ENCODE measurements at places on chromosomes 2 and 18. TPM values are rescaled to one million over a fixed set of nuclear protein-coding genes. Genes with fewer than 3 reads are reported as not detected.

GRCh38 chr2:152166633-152167032, 8.9 kb downstream of the STAM2 start:
- DNase-seq: no peak

DNA sequence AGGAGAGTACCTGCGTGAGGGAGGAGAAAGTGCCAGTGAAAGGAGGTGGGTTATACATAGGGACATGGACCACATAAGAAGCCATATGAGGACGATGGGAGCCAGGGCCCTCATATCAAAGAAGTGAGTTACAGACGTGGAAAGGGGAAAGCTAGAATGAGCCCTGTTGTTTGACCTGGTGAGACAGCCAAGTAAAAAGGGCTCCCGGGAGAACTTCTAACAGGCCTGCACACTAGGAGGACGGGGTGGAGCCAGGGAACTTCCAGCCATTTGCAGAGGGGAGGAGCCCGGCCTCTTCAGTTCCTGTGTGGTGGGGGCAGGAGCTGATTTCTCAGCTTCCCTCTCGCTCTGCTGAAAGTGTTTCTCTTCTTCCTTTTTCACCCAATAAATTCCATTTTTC, 84.1 kb upstream of the SLC66A3 start:
- peak; percentile 5 for DNase-seq

- DNase-seq: no peak
These were observed 269.0 kb downstream of the ICOS start for GRCh38 chr2:204205538-204205937.

GRCh38 chr2:138689705-138690104, 90.5 kb downstream of the NXPH2 start:
- DNase-seq: no peak

DNA sequence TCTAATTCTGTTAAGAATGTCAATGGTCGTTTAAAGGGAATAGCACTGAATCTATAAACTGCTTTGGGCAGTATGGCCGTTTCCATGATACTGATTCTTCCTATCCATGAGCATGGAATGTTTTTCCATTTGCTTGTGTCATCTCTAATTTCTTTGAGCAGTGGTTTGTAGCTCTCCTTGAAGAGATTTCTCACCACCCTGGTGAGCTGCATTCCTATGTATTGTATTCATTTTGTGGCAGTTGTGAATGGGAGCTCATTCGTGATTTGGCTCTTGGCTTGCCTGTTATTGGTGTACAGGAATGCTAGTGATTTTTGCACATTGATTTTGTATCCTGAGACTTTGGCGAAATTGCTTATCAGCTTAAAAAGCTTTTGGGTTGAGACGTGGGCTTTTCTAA, 38.3 kb upstream of the WDR75 start:
- no peak for DNase-seq

DNA sequence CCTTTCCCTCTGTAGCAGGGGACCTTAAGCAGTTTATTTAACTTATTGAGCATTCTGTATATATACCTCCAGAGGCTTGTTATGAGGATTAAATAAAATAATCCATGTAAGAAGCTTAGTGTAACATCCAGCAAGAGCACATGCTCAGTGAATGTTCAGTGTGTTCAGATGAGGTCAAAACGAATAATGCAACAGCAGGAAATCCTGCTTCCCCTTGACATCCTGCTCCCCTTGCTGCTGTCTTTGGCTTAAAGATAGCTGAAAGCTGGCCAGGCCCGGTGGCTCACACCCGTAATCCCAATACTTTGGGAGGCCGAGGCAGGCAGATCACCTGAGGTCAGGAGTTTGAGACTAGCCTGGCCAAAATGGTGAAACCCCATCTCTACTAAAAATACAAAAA, 68.7 kb downstream of the COL4A4 start:
- no peak for DNase-seq

- DNase-seq: no peak
These were observed 29.7 kb downstream of the ZC3H6 start for GRCh38 chr2:112305132-112305531.

DLX2 gene
- 0.25 TPM for total RNA-seq

DNA sequence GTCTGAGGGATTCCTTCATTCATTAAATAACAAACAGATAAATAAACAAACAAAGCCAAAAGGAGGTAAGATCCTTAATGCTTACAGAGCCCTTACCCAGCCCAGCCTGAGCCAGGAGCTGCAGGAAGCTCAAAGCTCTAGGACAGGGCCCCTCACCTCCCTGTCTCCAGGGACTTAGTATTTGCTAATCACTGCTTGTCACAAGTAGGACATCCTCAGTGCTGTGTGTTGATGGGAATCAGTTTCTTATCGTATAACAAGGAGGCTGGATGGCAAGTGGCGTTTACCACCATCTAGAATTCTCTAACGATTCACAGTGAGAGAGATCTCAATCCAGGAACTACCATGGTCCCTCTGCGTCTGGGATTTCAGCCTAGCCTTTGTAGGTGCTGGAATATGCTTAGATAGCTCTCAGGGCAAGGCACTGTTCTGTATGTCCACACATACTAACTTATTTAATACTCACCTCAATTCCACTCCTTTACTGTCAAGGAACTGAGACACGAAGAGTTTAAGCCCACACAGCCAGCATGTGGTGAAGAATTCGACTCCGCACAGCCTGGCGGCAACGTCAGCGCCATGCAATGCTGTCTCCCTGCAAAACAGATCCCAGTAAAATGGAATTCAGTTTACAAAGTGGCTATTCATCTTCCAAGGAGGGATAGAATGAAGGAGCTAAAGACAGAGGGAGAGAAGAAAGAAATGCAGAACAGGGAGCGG, 164.8 kb downstream of the MYCN start:
- DNase-seq: no peak

DNA sequence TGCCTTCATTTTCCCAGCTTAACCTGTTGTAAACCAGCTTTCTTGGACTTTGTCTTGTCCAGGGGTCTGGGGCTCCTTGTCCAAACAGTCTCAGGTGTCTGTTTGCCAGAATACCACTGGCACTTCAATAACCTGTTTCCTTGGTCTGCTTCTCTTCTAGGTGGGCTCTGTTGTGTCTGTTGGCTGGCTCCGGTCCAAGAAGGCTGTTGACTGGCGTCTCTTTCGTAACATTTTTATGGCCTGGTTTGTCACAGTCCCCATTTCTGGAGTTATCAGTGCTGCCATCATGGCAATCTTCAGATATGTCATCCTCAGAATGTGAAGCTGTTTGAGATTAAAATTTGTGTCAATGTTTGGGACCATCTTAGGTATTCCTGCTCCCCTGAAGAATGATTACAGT, 17.0 kb downstream of the SLC20A1 start:
- DNase-seq: peak; percentile 9

DNER gene
- total RNA-seq: not detected

- DNase-seq: no peak
These were observed 76.9 kb downstream of the AOX1 start for GRCh38 chr2:200662727-200663126.

- DNase-seq: no peak
These were observed 167.4 kb downstream of the PTGR3 start for GRCh38 chr18:75041586-75041985.

SLC23A3 gene
- total RNA-seq: 3.9 TPM

DNA sequence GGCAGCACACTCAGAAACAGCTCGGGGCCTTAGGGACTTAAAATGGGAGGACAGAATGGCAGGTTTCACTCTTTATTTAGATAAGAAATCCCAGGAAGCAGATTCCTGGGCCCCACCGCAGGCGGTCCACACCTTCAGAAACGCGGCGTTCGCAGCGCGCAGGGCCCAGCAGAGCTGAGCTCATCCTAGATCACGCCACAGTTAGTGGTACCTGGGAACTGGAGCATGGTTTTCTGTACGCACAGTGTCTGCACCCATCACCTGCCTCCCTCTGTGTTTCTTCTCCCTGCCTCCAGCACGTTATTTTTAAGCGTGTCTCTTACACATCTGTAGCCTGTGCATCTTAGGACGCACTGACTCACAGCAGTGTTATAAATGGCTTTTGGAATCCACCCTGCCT, 242.1 kb downstream of the ALPK2 start:
- no peak for DNase-seq

DNA sequence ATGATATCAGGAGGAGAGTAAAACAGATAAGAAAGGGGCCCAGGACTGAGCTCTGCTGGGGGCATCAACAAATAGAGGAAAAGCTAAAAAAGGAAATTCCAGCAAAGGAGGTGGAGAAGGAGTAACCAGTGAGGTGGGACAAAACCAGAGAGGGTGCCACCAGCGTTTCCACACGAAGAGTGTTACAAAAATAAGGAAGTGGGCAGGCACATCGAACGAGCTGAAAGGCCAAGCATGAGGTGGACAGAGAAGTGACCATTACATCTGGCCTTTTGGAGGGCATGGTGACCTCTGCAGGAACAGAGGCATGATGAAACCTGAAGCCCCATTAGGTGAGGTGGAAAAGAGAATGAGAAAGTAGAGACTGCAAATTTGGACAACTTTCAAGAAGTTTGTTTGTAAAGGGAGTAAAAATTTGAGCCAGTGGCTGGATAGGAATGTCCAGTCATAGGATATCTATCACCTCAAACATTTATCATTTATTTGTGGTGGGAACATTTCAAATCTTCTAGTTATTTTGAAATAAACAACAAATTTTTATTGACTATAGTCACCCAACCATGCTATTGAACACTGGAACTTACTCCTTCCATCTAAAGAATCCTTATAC, 18.4 kb upstream of the VIT start:
- no peak for DNase-seq

PPP1R1C gene
- total RNA-seq: 0.78 TPM

- DNase-seq: no peak
These were observed 5.6 kb downstream of the ESPNL start for GRCh38 chr2:238105506-238106338.

DNA sequence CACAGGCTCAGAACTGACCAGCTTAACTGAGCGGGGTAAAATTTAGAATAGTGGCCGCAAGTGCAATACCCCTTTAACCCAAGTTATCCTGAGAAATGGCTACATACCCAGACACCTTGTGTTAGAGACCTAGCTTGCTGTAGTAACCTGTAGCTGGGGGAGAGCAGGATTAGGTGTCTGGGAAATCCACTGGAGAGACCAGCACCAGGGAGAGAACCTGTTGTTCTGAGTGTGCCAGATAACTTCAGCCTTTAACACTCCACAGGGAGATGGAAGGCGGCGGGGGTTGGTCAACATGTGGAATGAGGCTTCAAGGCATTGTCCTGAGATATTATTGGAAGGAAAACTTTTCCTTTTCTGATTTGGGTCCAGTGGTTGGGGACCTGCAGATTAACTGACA, 356.0 kb downstream of the PTPRM start:
- no peak for DNase-seq

ALK gene
- 0.22 TPM for total RNA-seq
